NCI-H1417 (cell line): ENCODE measurements at places on chromosomes 7 and 10.

- no peak for DNase-seq
Observed at GRCh38 chr7:15977663-15978062, 291.2 kb upstream of the MEOX2 start.

GRCh38 chr10:82883603-82884002, 1008.6 kb downstream of the NRG3 start:
- no peak for DNase-seq

DNA sequence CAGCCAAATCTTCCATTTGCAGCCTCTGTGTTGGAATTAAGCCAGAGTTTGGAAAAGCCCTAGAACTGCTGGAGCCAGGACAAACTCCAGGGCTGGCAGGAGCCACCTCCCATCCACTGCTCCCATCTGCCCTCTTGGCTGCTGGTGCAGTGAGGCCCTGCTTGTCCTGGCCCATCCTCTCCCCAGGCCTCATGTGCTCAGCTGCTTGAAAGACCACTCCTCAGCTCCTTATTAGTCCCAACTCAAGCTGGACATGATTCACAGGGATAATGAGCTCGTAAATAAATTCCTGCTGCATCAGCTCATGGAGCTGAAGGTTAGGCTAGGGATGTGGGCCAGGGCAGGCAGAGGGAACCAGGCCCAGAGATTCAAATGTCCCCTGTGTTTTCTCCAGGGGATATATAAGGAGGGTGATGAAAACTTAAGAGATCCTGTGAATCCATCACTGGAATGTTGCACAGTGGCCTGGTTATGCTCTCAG, 282.8 kb downstream of the RPS24 start:
- DNase-seq = no peak

- DNase-seq = no peak
Observed at GRCh38 chr7:90678986-90679385, 82.9 kb downstream of the CDK14 start.

GRCh38 chr7:92625617-92626016, 35.4 kb upstream of the FAM133B start:
- DNase-seq = no peak

- peak; percentile 47 for DNase-seq
Observed at GRCh38 chr7:47373871-47374451, 207.9 kb downstream of the TNS3 start.

DNA sequence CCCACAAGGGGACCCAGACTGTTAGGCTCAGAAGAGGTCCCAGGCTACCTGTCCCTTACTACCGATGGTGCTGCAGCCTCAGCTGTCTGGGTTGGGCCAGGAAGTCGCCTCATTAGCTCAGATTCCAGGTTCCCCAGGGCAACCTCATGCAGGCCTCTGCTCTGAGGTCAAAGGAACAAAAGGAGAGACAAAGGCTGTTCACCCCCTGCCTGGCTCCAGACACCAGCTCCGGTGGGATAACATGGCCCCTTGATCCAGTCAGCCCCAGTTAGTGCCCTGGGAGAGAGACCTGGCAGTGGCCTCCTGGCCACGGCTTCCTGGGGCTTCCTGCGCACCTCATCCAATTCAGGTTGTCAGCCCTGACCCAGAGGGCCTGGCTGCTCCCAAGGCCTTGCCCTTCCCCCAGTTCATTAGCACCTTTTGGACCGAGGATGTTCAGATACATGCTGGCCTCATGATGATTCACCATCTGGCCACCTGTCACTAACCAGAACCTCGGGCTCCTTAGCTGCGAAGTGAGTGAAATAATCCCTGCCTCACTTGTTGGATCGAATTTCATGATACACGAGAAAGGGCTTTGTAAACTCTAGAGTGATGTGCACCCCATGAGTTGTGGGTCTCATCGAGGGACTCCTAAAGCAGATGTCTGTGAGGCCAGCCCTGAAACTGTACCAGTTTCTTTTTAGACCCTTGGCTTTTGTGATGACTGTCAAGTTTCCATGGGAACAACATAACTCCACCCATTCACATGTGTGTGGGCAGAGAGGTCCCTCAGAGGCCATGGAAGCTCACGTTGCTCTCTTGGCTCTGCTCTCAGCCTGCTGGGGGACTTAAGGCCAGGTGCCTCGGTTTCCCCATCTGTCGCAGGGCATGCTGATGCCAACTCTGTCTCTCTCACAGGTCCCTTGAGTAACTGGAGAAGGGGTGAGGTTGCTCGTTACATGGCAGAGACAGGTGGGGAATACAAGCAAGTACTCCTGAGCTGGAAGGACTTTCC, 79.5 kb upstream of the PCBD1 start:
- DNase-seq = no peak

DNA sequence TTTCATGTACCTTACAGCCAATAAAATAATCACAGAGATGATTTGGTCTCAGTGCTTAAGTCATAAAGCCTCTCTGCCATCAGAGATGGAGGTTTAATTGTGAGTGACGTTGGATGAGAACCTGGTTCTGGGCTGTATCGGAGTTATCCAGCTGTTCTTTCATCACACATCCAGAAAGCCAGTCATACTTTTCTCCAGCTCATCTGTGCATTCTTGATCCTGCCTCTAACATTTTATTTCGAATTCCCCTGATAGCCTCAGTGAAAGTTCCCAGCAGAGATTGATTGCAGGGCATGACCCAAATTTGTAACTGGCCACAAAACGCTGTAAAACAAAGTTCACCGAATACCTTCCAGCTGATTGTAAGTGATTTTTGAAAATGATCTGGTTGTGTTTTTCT, 212.6 kb upstream of the HABP2 start:
- DNase-seq = no peak

GRCh38 chr10:108166401-108166800, 1001.9 kb upstream of the SORCS1 start:
- DNase-seq = no peak

- DNase-seq = no peak
Observed at GRCh38 chr7:28958235-28958979, at the start of gene TRIL. Gene TRIL, minus strand, starts transcription at chr7:28958330. Its CDS starts 284 bp downstream, at chr7:28958046.

DNA sequence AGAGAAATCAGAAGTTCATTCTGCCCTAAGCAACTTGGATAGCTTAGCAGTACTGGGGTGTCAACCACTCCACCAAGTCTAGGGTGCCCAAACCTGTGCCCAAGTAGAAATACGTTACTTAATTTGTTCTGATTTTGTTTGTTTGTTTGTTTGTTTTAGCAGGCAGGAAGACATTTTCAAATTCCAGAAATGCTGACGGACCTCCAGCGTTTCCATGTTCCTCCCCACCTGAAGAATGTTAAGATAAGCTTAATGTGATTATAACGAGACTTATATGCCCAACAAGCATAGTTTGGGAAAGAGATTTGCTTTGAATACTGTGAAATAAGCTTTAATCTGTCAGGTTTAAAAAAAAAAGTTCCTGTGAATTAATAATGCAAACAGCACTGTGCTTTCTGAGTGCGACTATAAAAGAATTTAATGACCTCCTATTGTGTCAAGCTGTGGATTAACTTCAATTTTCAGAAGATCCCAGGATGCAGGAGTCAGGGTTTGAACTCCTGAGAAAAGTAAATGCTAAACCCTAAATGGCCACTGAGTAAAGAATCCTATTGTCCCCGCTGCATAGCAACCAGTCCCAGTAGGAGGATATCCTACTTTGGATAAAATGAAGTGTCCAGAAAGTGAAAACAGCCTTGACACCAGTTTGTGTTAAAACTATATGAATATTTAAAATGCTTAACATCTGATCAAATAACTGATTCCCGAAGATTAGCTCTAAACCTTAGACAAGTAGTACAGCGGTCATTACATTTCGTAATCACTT, 56.5 kb downstream of the LYZL1 start:
- DNase-seq = no peak

GRCh38 chr10:110163192-110163773, 44.1 kb upstream of the MXI1 start:
- peak; percentile 89 for DNase-seq

GRCh38 chr10:102696736-102697135, 17.5 kb downstream of the ARL3 start:
- DNase-seq = no peak

GRCh38 chr10:95248989-95249388, 41.8 kb downstream of the PDLIM1 start:
- no peak for DNase-seq

DNA sequence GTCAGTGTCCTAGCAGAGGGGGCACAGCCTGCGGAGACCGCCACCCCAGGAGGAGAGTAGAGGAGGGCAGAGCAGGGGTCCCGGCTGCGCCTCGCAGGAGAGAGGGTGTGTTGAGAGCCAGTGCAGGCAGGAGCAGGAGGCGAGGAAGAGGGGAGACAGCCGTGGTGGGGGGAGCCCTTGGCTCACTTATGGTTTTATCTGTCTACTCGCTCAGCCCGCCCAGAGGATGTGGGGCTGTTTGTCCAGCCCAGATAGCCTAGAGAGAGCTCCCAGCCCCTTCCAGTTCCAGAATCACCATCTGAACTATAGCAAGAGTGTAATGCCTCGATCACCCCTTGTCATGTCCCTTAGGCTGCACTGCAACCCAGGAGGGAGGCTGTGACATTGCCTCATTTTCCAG, 26.6 kb downstream of the SLC29A3 start:
- no peak for DNase-seq

- no peak for DNase-seq
Observed at GRCh38 chr7:43753843-43754242, 4.6 kb upstream of the BLVRA start.

GRCh38 chr7:131595699-131596098, 39.3 kb upstream of the PODXL start:
- no peak for DNase-seq

- DNase-seq = no peak
Observed at GRCh38 chr7:37719077-37719476, 35.5 kb downstream of the GPR141 start.

DNA sequence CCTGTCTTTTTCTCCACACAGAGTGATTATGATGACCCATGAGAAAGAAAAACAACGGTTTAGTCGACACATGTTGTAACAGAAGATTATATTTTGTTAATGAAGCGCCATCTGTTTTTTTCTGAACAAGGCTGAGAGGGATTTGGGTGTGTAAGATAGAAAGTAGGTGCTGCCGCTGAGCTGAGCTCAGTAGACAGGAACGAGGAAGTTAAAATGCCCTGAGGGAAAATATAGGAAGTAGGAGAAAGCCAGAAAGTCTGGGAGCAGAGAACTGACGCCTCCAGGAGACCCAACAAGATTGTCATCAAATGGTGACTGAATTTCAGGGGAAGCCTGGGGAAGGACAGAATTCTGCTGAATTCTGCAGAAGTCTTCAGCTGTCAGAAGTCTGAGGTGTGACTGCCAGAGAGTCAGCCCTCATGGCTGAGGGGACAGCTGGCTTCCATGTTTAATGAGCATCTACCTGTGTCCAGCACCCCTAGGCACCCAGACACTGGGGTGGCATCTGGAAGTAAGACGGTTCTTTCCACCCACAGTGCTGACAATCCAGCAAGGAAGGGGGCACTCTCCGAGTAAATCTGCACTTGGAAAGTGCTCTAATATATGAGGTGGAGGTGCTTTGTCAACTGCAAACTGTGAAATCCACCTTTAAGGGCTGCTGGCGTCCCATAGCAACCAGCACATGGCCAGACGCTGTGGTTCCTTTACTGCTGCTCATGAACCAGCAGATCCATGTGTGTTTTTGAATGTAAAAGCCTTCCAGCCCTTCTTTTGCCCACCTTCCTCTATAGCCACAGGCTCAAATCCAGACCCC, 12.5 kb upstream of the TSPAN15 start:
- DNase-seq = peak; percentile 16

- DNase-seq = no peak
Observed at GRCh38 chr10:68559841-68560185, 324 bp upstream of the TET1 start.

- DNase-seq = peak; percentile 81
Observed at GRCh38 chr10:117138838-117139580, 939 bp upstream of the VAX1 start.

DNA sequence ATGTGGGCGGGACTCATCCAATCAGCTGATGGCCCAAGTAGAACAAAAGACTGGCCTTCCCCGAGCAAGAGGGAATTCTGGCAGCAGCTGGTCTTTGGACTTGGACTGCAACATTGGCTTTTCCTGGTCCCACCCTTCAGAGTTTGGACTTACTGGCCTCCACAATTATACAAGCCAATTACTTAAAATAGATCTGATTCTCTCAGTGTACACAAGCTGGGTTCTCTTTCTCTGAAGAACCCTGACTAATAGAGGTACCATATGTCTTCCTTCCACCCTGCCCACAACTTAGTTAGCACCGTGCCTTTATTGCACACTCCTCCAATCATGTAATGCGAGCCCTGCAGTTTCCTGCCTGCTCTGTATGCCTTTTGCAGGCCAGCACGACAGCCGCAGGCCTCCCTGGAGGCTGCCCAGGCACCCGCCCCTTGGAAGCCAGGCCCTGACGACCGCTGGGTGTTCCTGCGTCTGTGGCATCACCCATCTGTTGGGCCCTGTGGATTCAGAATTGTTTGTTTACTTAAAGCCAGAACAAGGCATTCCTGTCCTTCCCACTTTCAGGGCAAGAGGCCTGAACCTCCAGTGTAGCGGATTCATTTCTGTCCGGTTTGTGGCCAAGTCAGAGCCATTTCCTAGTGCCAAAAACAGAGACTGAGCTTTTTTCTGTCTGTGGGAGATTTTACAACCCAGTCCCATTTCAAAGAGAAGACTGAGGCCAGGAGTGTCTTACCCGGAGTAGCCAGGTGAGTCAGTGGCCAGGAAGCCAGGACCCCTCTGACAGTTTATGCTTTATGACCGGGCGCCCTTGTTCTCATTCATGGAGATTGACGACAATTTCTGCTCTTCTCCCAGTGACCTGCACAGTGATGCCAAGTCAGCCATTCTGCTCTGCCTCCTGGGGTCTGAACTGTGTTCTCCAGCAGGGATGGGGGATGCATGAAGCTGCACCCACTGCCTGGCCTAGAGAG, 968 bp upstream of the INMT start:
- DNase-seq = no peak

- no peak for DNase-seq
Observed at GRCh38 chr10:19749185-19749729, 67.0 kb upstream of the PLXDC2 start.

DNA sequence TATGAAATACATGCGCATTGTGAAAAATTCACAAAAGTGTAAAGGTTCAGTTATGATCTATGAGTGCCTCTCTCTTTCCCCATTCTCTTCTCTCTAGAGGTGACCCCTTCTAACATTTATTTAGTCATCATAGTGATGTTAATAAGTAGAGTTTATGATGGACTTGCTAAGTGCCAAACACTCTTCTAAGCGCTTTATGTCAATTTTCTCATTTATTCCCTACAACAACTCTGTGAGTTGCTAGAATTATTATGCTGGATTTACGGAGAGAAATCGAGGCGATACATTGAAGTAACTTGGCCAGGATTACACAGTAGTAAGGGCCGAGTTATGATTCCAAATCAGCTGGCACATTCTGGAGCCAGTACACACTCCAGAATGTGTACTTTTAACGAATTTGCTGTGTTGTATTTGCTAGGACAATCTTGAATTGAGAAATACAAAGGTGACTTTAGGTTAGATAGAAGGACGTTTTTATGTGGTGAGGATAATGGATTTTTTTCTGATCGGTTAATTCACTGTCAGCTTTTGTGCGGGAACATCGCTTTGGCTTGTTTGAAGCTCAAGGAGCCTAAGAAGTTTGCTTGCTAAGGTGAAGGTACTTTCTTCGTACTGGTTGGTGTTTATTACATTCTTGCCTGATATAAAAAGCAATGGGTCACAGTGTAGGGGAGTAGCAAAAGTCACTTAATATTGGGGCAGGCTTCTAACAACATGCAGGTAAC, 1.4 kb downstream of the ATRNL1 start:
- DNase-seq = no peak
